Suprapubic skin (tissue), 4 donors: ENCODE measurements at places on chromosomes 1 and 21.

DNA sequence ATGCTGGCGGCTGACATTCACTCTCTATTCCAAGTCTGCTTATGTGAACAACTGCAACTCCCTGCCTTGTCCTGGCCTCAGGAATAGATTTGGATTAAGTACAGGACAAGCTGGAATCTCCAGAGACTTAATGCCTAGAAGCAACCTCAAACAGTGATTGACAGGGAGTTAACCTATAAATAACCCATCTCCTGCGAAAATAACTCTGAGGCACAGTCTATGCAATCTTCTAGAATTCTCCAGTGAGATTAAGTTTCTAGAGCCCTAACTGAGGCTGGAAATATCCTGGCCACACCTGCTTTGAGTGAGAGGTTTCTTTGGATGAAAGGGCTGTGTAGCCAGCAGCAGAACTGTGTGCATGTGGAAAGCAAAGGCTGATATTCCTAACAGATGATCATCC, 25.3 kb upstream of the ATP1A1 start:
- H3K36me3 ChIP-seq, result no peaks in the 10 kb centered on the region
- peak overlapping the region; percentile 19 for H3K27ac ChIP-seq
- no peaks in the 10 kb centered on the region for H3K4me1 ChIP-seq
- no peak for DNase-seq
- H3K4me3 ChIP-seq, result no peak overlapping the region
- no peaks in the 10 kb centered on the region for H3K27me3 ChIP-seq

DNA sequence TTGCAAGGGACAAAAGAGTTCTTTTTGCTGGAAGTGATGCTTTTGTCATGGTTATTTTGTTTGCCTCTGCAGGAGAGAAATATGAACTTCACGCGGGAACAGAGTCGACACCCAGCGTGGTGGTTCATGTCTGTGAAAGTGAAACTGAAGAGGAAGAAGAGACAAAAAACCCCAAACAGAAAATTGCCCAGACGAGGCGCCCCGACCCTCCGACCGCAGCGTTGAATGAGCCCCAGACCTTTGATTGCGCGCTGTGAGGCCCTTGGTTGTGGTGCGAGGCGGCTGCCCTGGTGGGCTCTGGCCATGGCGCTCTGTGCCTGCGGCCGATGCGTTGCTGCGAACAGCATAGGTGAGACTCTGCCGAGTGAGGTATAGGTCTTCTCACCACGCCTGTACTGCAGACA, 20.9 kb upstream of the NCMAP start:
- H3K4me1 ChIP-seq, result no peaks in the 10 kb centered on the region
- no peak for DNase-seq
- H3K4me3 ChIP-seq, result peak overlapping the region; percentile 2
- no peak overlapping the region for H3K27ac ChIP-seq

DNA sequence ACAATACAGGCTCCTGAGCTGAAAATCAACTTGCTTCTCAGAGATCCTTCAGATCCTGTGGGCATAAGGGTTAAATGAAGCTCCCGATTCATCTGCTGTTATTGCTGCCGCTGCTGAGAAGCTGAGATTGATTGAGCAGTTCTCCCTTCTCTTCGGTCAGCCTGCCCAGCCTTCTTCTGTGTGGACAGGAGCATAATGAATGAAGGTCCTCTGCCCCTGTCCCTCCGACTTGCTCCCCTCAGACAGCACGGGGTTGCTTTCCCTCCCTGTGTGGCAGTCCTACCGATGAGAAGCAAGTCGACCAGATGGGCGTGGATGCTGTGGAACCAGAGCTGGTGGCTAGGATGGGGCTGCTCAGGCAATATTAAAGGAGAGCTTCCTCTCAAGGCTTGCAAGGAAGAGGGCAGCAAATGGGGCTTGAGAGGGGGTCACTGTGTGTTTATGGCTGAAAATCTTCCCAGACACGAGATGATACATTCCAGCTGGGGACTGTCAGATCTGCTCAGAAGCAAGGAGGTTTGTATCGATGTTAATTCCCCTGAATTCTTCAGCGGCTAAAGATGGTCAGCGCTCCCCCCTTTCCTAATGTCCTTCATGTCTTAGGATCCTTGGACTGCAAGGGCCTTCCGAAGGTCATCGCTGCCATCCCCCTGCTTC, 63.9 kb upstream of the GOLT1A start:
- H3K27me3 ChIP-seq, result no peaks in the 10 kb centered on the region
- DNase-seq, result no peak
- no peak overlapping the region for H3K27ac ChIP-seq
- no peaks in the 10 kb centered on the region for H3K36me3 ChIP-seq
- H3K4me1 ChIP-seq, result peaks cover 13% of the 10 kb centered on the region

GRCh38 chr1:195472291-195472690, 1135.9 kb downstream of the KCNT2 start:
- H3K4me1 ChIP-seq, result no peaks in the 10 kb centered on the region
- H3K36me3 ChIP-seq, result no peaks in the 10 kb centered on the region
- H3K27me3 ChIP-seq, result no peaks in the 10 kb centered on the region
- DNase-seq, result no peak

- no peak overlapping the region for H3K27ac ChIP-seq
- no peaks in the 10 kb centered on the region for H3K27me3 ChIP-seq
- no peak for DNase-seq
- no peak overlapping the region for H3K4me3 ChIP-seq
- H3K4me1 ChIP-seq, result no peaks in the 10 kb centered on the region
- no peaks in the 10 kb centered on the region for H3K36me3 ChIP-seq
These were observed 400.5 kb downstream of the GPATCH2 start for GRCh38 chr1:217230412-217230811.

- no peak overlapping the region for H3K4me3 ChIP-seq
- H3K27me3 ChIP-seq, result no peaks in the 10 kb centered on the region
- H3K27ac ChIP-seq, result peak overlapping the region; percentile 25
- H3K4me1 ChIP-seq, result peaks cover 18% of the 10 kb centered on the region
- H3K36me3 ChIP-seq, result no peaks in the 10 kb centered on the region
These were observed 10.6 kb upstream of the GADD45A start for GRCh38 chr1:67674260-67675011.

- no peaks in the 10 kb centered on the region for H3K36me3 ChIP-seq
- no peak overlapping the region for H3K4me3 ChIP-seq
- H3K27ac ChIP-seq, result peak overlapping the region; percentile 76
- DNase-seq, result no peak
These were observed 32.2 kb downstream of the SOX13 start for GRCh38 chr1:204105131-204105515.

- no peak overlapping the region for H3K4me3 ChIP-seq
- no peaks in the 10 kb centered on the region for H3K36me3 ChIP-seq
- H3K27me3 ChIP-seq, result peaks cover 38% of the 10 kb centered on the region
- peak; percentile 4 for DNase-seq
- H3K27ac ChIP-seq, result no peak overlapping the region
These were observed 76.5 kb downstream of the ACTL8 start for GRCh38 chr1:17831597-17831996.

DNA sequence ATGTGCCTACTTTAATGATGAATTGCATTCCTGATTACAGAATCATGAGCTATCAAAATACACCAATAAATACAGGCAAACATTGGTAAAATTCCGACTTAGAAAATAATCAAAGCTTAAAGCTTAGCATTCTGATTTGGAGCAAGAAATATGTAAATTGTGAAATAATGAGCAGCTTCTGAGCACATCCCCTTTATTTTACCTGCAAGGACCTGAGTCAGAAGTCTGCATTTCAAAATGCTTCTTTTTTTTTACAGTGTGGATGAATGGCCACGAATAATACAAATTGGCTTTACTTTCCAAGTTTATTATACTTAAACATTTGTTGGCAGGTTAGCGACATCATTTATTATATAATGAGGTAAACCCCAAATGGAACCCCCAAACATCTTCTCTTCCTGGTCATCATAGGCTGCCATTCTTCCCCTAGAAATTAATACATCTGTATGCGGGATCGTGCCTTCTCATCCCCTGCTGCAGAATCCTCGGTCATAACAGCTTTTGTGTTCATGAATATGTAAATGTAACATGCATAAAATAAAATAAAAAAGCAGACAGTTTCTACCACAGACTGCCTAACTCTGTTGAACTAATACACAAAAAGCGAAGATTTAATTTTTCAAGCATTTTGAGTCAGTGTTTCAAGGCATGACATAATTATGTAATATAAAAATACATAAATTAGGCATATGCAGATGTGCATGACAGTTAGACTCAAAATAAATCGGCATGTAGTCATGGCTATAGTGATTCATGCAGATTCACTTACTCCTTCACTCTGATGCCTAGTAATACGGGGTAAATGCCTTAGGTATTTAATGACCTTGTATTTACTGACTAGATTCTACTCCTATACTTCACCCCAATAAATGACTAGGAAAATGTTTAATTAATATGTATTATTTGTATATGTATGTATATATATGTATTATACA, 339.7 kb downstream of the USP25 start:
- no peak for DNase-seq
- peak overlapping the region; percentile 42 for H3K4me3 ChIP-seq
- H3K4me1 ChIP-seq, result peaks cover 13% of the 10 kb centered on the region
- no peaks in the 10 kb centered on the region for H3K36me3 ChIP-seq
- no peaks in the 10 kb centered on the region for H3K27me3 ChIP-seq
- no peak overlapping the region for H3K27ac ChIP-seq

GRCh38 chr1:193086342-193086741, 18.9 kb downstream of the GLRX2 start:
- no peak for DNase-seq
- H3K27me3 ChIP-seq, result no peaks in the 10 kb centered on the region
- H3K27ac ChIP-seq, result no peak overlapping the region
